ENCODE measurements at places on chromosomes 1 and 21.
A peak's percentile ranks its signal among the peaks of the same experiment; 100 is the strongest.

DNA sequence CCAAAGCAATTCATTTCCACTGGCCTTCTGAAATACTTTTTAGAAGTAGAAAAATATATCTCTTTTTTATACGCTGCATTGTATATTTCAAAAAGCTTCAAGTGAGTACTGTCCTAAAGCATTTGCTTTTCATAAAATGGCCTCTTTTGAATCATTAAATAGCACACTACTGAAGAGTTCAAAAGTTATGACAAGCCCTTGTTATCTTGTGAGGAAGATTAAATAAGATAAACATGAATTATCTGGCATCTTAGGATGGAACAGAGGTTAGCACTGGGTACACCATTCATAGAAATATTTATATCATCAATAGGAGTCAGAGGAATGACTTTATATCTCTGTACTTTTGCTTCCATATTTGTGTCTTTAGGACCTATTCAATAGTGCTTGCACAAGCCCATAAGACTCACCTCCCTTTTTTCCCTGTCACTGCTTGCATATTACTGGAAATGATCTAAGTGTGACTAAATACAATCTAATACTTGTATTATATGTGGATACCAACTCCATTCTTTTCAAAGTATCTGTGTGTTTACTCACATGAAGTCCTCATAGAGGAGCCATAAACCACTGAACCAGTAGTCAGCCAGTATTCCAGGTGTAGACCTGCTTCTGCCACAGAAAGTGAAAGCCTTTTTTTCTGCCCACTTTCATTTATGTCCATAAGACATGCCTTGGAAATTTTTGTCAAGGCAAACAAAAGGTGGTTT lies 274.2 kb upstream of the C1orf105 start:
- no peak overlapping the region for H3K4me3 ChIP-seq
- H3K4me1 ChIP-seq, result peaks cover 14% of the 10 kb centered on the region
- H3K27ac ChIP-seq, result peak overlapping the region; percentile 95
- DNase-seq, result no peak

DNA sequence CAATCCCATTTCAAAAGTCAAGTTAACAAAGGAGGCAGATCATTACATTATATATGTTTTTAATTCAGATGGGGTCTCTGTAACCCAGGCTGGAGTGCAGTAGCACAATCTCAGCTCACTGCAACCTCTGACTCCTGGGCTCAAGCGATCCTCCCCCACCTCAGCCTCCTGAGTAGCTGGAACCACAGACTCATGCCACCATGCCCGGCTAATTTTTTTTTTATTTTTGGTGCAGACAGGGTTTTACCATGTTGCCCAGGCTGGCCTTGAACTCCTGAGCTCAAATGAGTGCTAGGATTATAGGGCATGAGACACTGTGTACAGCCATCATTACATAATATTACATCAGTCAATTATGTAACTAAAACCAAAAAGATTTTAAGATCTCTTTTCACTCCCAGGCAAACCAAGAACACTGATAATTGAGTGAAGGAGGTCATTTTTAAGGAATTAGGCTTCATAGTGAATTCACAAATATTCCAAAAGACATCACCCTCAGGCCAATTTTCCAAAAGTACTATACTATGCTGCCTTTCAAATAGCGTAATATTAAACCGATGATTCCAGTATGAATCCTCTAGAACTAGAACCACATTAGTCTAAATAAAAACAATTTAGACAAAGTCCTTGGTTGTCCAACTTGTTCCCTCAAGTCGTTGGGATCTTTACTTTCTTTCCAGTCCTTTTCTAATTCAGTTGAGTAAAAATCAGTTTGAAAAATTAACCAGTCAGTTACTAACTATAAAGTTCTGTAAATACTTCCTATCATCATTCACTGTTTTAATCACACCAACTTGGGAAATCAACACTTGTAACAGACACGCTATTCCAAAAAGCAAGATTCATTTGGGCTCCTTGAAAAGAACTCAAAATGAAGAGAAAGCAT lies 16.1 kb downstream of the TOMM20 start:
- H3K36me3 ChIP-seq, result peaks cover 80% of the 10 kb centered on the region
- H3K27me3 ChIP-seq, result no peaks in the 10 kb centered on the region
- H3K4me3 ChIP-seq, result no peak overlapping the region
- no peak overlapping the region for H3K27ac ChIP-seq

- H3K27me3 ChIP-seq, result no peaks in the 10 kb centered on the region
- no peak overlapping the region for H3K4me3 ChIP-seq
- no peaks in the 10 kb centered on the region for H3K36me3 ChIP-seq
- DNase-seq, result no peak
- H3K27ac ChIP-seq, result no peak overlapping the region
Observed at GRCh38 chr1:36920801-36921405, 113.4 kb downstream of the GRIK3 start.

- peaks cover 19% of the 10 kb centered on the region for H3K4me1 ChIP-seq
- no peak overlapping the region for H3K27ac ChIP-seq
- H3K27me3 ChIP-seq, result no peaks in the 10 kb centered on the region
- no peak for DNase-seq
- H3K4me3 ChIP-seq, result no peak overlapping the region
Observed at GRCh38 chr1:6521536-6521935, 30.1 kb upstream of the PLEKHG5 start.

GRCh38 chr1:93186667-93187066 lies 6.1 kb downstream of the CCDC18 start:
- DNase-seq, result no peak
- H3K27ac ChIP-seq, result no peak overlapping the region
- H3K4me1 ChIP-seq, result no peaks in the 10 kb centered on the region
- no peaks in the 10 kb centered on the region for H3K27me3 ChIP-seq
- H3K36me3 ChIP-seq, result no peaks in the 10 kb centered on the region

- no peak overlapping the region for H3K27ac ChIP-seq
- no peaks in the 10 kb centered on the region for H3K27me3 ChIP-seq
- H3K4me1 ChIP-seq, result no peaks in the 10 kb centered on the region
- H3K36me3 ChIP-seq, result no peaks in the 10 kb centered on the region
- no peak overlapping the region for H3K4me3 ChIP-seq
Observed at GRCh38 chr1:100517515-100517914, 20.4 kb upstream of the GPR88 start.

Data from SJCRH30 (cell line).